ENCODE measurements at places on chromosomes 6 and 20.
A peak's percentile ranks its signal among the peaks of the same experiment; 100 is the strongest.

DNA sequence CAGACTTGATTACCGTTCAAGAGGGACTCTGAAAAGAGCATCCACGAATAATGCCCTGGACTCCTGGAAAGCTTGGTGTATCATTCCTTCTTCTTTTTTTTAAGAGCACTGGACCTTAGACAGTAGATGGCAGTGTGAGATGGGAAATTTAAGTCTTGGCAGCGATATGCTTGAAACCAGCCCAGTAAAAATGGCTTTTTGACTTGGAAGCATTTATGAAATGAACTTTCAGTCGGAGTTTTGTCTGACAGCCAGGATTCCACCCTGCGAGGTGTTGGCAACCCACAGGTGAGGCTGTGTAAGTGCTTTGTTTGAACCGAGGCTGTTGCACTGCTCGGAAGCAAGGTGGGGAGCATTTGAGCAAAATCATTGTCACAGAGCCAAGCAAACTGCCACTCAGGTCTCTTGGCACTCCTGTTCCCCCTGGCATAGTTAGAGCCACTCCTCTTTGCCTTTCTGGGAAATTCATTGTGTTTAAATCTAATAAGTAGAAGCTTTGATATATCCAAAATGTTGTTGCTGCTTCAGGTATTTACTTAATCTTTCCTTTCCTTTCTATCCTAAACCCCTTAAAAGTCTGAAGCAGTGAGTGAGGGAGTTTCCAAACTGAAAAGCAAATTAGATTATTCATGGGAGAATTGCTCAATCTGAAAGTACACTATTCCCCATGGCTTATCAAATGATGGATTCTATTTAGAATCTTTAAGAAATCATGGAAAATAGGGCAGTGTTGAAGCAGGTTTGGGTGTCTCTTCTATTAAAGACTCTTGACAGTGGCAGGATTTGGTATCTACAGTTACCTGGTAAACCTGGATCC lies 272.8 kb upstream of the SLC35B3 start:
- peak; percentile 94 for DNase-seq

- DNase-seq = no peak
Measured at GRCh38 chr6:124719913-124720312, 242.3 kb upstream of the RNF217 start.

DNA sequence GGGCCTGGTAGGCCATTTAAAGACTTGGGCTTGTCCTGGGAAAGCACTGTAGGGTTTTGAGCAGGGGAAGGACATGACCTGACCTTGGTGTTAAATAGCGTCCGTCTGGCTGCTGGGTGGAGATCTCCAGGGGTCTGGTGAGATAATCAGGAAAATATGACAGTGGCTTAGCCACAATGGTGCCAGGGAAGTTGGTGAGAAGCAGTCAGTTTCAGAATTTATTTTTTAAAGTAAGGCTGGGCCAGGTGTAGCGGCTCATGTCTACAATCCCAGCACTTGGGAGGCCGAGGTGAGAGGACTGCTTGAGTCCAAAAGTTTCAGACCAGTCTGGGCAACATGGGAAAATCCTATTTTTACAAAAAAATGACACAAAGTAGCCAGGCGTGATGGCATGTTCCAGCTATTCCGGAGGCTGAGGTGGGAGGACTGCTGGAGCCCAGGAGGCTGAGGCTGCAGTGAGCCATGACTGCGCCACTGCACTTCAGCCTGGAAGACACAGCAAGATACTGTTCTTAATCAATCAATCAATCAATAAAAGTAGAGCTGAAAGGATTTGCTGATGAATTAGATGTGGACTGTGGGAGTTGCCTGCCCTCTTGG lies 41.4 kb downstream of the BCL2L1 start:
- DNase-seq = no peak

DNA sequence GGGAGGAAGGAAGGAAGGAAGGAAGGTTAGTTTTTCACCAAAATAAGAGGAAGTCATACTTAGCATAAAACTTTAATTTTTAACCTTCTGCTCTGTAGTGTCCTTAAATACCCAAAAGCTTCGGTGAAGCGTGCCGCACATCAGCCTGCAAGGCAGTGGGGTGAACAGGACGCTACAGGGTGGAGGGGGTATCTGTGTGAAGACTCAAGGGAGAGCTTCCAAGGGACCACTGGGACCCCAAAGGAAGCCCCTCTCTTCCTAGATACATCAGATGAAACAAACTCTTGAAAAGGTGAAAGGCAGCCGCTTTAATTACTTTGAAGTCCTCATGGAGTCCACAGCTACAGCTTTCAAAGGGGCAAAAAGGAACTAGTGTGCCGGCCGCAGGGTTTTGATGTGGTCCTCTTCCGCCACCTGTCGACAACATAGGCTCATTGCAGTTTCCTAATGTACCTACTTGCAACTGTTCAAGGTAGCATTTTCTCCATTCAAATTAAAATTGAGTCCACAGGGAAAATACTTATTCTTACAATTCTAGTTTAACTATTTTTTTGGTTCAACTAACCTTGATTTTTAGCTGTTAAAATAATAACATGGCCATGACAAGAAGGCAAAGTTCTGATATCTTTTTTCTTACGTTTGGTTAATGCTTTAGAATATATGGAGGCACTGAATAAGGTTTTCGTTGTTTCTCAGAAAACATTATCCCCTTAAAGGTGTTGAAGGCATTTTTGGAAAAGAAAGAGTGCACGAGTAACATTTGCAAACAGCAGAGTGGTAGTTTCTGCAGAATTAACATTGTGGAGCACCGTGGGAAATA lies 135.0 kb upstream of the RIPOR2 start:
- DNase-seq = peak; percentile 91

GRCh38 chr20:50746138-50746940 lies 15.0 kb downstream of the PARD6B start:
- DNase-seq = no peak

DNA sequence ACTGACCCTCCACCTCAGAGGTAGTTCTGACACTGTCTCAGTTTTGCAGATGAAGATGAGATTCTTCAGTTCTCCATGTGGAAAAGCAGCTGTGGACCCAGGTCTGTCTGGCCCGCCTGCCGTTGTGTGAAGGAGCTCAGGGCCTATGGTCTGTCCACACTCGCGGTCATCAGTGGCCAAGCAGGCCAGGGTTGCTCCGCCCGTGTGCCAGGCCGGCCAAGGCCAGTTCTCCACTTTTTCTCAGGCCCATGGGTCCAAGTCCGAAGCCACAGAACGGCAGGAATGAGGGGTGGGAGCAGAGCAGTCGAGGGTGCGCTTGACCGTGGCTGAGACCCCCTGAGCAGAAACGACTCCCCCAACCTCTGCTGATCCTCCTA lies 8.6 kb upstream of the MAP1LC3A start:
- no peak for DNase-seq

Measured in NCI-H2029 treated with DMSO at 0.1 percent for 48 hours (cell line).